ENCODE measurements at places on chromosomes 7 and 10.

DNA sequence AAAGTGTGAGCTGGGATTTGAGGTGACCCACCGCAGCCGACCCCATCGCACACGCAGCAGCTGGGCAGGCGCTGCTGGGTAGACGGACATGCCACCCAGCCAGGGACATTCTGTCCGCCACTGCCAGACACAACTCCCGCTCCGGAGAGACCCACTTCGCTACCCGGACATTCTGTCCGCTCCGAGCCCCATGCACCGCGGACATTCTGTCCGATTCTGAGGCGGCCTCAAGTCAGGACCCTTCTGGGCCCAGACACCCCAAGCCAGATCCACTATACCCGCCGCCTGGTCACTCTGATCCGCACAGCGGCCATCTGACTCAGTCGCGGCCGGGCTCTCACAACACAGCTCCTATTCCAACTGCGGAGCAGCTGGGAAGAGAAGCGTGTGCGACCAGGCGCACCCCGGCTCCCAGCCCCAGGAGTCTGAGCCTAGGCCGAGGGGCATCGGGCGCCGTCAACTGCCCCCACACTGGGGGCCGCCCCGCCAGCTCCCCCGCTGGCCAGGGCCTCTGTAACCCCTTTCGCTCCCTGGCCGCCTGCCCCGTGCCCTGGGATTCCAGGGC is 763 bp downstream of the PITX3 start:
- no peak for DNase-seq

DNA sequence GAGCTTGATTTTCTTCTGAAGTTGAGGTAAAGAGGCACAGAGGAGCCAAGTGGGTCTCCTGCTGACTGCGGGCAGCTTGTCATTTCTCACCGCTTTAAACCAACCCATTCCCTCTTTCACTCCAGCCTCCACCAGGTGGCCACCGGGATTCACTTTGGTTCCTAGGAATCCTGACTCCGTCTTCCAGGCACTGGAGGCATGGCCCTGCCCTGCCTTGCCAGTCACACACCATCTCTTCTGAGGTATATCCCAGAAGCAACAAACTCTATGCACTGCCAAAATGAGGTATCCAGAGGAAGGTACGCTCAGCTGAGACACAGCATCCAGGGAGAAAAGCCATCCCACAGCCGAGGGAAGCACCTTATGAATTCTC is 280.8 kb downstream of the TNS3 start:
- DNase-seq: no peak

- no peak for DNase-seq
These were observed 97.7 kb upstream of the CARD11 start for GRCh38 chr7:3141326-3141725.

GRCh38 chr10:89475125-89475524 is 60.3 kb downstream of the SLC16A12 start:
- no peak for DNase-seq

GRCh38 chr10:23693501-23693901 is 254.6 kb downstream of the OTUD1 start:
- no peak for DNase-seq

GRCh38 chr10:30751678-30752331 is 122.3 kb upstream of the LYZL2 start:
- no peak for DNase-seq
